ENCODE measurements at places on chromosomes 16 and 17. TPM values are rescaled to one million over a fixed set of nuclear protein-coding genes. Genes with fewer than 3 reads are reported as not detected.

Gene CD300A
- 0.06 TPM for total RNA-seq

Gene SCGB1C2
- total RNA-seq: not detected

Gene SLC13A2
- 0.10 TPM for total RNA-seq

Gene TBC1D16
- 14.5 TPM for total RNA-seq

Gene NDRG4
- total RNA-seq: 28.7 TPM

Gene CLEC19A
- total RNA-seq: 0.08 TPM

Gene KRTAP1-5
- total RNA-seq: not detected

Gene CDH8
- 0.32 TPM for total RNA-seq

Gene KIF2B
- not detected for total RNA-seq

Gene IRX6
- total RNA-seq: not detected
